ENCODE measurements at places on chromosomes 12 and 14.
A peak's percentile ranks its signal among the peaks of the same experiment; 100 is the strongest.

DNA sequence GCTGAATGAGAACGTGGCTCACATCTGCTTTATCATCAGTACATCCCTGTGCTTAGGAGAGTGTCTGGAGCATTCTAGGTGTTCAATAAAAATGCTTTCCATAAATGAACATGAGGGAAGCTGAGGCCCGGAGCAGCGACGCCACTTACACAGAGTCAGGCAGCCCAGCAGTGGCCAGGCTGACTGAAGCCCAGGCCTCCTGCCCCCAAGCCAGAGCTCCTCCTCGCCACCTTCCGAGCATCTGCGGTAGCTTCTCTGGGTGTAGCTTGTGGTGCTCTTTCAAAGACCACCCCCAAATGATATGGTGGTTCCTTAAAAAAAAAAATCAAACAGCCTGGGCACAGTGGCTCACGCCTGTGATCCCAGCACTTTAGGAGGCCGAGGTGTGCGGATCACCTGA, 88.8 kb downstream of the FBXL14 start:
- no peak for DNase-seq

GRCh38 chr12:28585146-28585545, 394.9 kb downstream of the CCDC91 start:
- DNase-seq, result no peak

- DNase-seq, result no peak
These were observed 4.3 kb downstream of the GPR132 start for GRCh38 chr14:105060751-105061427.

GRCh38 chr12:40464121-40464520, 228.1 kb upstream of the CNTN1 start:
- DNase-seq, result no peak

DNA sequence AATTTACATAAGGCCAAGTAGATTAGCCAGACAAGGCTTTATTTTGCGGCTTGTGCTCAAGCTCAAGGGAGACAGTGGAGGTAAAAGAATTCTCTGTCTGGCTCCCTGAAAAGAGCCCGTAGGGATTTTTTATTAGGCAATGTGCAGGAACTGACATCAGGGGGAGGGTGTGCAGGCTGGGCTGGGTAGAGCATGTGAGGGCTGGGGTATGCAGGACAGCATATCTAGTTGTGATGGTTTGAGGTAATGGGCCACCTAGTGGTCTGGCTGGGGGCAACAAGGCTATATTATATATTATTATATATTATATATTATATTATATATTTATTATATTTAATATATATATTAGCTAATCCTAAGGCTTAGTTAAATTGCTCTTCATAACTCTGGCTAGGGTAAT, 102.1 kb downstream of the TMEM117 start:
- DNase-seq, result no peak

DNA sequence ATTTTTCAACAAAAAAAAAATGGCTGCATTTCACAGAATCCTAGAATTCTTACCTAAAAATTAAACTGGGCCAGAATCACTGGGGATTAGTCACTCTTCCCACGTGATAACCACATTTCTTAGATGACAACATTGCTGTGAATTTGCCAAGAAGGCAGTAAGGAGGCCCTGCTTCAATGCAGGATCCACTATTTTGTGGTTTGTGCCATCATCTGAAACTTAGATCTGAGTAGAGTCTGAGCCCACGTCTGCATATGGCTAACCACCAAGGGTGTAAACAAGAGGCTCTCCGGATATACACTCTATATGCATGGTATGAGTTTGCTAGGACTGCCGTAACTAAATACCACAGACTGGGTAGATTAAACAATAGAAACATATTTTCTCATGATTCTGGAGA, 24.4 kb upstream of the TBX5 start:
- no peak for DNase-seq

- no peak for DNase-seq
These were observed 26.7 kb upstream of the HDAC7 start for GRCh38 chr12:47846294-47846996.

- no peak for DNase-seq
These were observed 15.1 kb downstream of the KCNH5 start for GRCh38 chr14:63030113-63030512.

DNA sequence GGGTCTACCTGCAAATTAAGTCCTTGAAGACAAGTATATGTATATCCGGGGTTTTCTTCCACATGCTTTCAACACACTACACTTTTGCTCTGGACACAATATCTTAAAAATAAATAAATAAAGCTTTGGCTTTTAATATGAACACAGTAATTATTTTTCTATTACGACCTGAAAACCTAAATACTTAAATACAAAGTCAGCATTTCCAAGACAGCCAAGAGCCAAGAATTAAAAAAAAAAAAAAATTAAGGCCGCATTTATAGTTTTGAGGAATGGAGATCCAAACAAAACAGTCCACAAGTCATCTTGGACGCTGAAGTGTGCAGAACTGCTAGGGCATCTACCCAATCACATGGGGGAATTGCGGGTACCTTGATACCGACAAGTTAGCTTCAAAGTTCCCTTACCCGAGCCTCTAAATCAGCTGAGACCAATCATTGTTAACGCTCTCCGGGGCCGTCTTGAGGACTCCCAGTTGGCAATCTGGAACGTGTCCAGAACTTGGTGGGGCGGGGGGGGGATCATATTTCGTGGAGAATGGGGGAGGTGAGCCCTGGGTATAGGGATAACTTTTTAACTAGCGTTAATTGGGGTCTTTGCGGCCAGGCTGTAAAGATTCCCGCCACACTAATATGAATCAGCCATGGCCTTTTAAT, 731 bp upstream of the PCNX4 start:
- peak; percentile 80 for DNase-seq

DNA sequence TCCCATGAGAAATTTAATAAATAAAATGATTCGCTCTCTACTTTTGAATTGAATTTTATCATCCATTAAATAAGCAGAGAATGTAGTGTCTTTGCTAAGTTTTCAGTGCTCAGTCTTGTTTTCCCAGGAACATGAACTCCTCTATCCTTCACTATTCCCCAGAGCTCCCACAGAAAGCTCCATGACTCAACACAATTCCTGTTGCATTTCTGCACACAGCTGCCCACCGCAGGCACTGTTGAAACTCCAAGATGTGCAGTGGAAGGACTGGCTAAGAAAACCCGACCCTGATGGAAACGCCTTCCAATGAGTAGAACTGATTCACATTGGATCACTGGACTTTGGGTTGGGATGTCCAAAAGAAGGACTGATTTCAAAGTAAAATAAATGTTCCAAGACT, 202.4 kb upstream of the AMIGO2 start:
- DNase-seq, result no peak

- DNase-seq, result no peak
These were observed 3.9 kb downstream of the SVOP start for GRCh38 chr12:109016978-109017377.
